ENCODE measurements at places on chromosomes 1 and 21.

DNA sequence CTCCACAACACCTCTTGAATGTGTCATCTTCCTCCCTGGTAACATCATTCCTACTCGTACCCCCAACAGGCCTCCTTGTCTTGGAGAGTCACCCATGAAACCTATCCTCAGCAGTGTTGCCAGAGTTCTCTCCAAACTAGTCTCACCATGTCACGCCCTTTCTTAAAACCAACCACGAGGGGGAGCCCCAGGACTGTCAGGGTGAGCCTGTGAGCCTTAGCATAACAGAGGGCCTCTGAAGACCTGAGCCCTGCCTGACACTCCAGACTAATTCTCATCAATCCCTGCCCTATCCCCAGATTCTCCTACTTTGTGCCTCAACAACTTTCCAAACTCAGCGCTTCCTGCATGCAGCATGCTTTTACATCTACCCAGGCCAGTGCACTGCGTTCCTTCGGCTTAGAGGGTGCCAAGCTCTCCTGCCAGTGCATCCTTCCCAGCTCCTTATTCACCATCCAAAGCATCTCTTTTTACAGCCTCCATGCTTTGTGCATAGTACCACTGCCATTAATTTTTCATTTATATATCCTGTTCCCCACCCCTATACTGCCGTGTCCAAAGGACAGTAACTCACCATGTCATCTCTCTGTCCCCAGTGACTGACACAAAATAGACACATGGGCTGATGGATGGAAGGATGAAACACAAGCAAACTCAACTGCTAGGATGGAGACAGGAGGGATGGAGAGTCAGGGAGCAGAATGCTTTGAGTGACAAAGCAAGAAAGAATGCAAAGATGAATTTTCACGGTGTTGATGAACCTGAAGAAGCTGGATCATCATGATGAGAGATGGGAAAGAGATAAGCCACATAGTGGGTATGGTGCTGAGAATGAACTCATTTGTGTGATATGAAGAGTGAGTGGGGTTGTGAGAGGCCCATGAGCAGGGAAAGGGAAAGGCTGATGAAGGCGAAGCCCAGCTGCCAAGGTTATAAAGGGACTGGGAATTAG lies 34.0 kb downstream of the ZNF697 start:
- DNase-seq, result peak; percentile 68

DNA sequence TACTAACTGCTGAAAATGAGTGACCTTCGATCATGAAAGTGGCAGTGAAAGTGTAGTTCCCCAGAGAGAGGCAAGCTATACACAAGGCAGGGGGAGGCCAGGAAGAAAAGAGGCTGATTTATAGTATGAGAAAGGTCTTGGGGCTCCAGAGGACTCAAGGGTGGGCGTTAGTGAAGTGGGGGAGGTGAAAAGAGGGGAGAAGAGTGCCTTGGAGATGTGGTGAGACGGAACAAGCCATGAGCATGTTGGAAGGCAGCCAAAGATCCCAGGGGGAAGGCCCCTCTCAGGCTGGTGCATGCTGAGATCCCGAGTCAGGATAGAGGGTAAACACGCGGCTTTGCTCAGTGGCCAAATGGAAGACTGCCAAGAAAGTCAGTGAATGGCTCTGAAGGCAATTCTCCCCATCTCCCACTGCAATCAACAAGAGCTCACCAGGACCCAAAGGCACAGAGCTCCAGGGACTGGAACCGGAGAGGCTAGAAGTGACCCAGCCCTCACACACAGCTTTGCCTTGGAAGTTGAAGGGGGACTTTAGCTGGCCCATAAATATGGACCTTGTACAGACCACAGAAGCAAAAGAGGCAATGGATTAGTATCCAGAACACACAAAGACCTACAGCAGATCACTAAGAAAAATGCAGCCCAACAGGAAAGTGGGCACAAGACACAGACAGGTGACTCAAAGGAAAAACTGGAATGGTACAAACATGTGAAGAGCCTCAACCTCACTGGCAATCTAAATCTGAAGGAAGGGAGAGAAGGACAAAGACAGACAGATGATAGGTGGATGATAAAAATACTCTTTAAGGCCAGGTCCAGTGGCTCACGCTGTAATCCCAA lies 49.6 kb downstream of the HSF2BP start:
- peak; percentile 18 for DNase-seq

GRCh38 chr21:37407719-37408420 lies 41.3 kb downstream of the DYRK1A start:
- DNase-seq, result no peak

DNA sequence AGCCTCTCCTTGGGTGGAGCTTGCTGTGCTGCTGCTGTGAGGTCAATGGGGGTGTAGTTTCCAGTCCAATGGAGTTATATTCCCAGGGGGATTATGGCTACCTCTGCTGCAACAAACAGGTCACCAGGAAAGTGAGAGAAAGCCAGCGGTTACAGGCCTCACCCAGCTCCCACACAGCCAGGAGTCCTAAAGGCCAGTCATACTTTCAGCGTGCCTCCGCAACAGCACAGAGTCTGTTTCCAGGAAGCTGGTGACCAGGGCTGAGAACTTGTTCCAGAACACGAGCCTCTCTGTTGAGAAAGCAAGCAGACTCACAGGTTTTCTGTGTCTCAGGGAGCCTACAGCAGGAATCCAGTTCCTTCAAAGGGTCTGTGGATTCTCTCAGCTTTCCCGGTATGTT lies 17.3 kb upstream of the OR2M5 start:
- DNase-seq, result no peak

DNA sequence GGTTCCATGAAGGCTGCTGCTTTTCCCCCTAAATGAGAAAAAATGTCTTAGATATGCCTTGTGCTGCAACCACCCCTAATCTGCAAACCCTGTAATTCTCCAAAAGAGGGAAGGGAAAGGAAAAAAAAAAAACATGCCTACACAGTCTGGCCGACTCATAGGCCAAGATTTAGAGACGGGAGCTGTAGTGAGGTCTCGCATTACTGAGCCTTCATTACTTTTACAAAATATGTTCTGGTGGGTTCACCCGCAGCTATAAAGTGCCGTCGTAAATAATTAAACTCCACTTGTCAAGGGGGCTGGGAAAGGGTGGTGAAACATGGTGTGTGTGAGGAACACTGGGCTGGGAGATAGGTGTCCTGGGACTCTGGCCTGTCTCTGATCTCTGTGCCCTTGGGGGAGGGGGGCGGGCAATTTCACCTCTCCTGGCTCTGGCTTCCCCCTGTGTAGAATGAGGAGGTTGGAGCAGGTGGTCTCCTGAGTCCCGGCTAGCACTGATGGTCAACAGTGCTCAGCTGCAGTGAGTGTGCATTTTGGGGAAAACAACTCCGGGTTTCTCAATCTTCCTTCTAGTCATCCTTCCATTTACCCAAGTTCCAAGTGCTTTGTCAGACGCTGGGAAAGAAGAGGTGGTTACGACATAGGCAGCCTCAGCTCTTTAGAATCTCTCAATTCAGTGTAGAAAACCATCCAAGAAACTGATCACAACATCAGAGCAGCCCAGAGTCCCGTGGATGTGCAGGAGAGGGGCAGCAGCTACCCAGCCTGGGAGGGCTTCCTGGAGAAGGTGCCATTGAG lies 82.3 kb downstream of the ACTL8 start:
- no peak for DNase-seq

DNA sequence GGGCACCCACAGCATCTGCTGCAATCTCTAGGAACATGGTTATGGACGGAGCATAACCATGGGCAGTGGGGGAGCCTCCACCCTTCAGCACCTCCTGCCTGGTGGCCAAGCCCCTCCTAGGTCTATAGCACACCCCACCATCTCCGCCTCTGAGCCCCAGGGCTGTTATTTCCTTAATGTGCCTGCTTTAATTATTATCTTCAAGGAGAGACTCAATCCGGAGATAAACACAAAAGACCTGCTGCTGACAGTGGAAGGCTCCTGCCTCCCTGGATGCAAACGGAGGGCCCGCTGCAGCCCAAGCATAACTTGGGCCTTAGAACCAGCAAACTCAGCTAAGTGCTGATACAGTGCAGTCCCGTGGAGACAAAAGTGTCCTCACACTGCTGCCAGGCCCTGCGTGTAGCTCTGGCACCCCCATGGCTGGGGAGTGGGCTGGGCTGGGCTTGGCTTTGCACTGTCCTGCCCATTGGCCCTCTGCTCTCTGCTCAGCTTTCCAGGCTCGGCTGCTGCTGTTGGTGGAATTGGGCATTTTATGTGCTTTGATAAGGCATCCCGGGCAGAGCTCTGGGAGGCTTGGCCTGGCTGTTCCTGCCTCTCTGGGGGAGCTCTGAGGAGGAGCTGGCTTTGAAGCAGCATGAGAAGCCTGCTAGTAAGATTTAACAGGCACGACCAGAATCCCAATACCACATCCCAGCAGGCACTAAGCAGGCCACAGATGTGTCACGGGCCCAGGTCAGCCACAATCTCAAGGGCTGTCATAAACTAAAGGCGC lies 620.2 kb downstream of the PTPRU start:
- no peak for DNase-seq

GRCh38 chr1:92536980-92537884 lies 50.5 kb upstream of the GFI1 start:
- no peak for DNase-seq

- no peak for DNase-seq
Measured at GRCh38 chr1:39238476-39238875, 34.0 kb downstream of the MACF1 start.

- no peak for DNase-seq
Measured at GRCh38 chr1:37901191-37901892, 42.0 kb upstream of the MTF1 start.
